HFFc6 (cell line): ENCODE measurements at places on chromosomes 2 and 18.

GRCh38 chr2:157509744-157510143 is 65.9 kb upstream of the CYTIP start:
- DNase-seq, result no peak

DNA sequence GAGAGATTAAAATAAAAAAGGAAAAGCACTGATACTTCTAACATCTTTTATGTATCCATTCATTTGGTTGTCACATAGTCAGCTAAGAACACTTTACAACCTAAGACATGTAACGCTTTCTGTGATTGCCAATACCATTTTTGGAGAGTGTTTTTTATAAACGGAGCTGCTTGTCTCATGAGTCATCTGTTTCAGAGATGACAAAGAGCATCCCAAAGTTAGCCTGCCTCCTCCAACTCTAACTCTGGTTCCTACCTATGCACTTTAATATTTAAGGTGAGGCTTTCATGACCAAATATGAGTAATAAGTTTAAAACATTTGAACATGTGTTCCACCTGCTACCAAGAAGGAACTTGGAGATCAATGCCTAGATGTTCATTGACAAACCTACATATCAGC is 260.1 kb upstream of the SMIM21 start:
- DNase-seq, result no peak

GRCh38 chr2:167279810-167280209 is 391.5 kb downstream of the XIRP2 start:
- no peak for DNase-seq

- DNase-seq, result no peak
Measured at GRCh38 chr2:231033147-231034132, 3.9 kb upstream of the C2orf72 start.

DNA sequence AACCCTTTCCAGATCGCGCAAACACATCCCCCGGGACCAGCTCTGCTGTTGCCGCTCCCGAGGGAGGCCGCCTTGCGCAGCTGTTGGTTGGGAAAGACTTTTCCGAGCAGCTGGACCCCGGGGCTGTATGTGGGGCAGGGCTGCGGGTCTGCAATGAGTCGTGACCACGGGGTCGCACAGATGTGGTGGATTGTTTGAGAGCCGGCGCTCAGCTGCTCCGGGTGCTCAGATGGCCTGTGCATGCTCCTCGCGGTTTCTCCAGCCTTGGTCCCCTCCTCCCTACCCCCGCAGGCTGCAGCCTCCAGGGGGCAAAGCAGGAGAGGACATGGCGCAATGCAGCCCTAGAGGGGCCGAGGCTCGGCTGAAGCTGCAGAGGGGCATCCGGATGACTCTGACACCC is 105.2 kb upstream of the OTOS start:
- no peak for DNase-seq
